H9 (cell line): ENCODE measurements at places on chromosomes 1 and 21. TPM values are rescaled to one million over a fixed set of nuclear protein-coding genes. Genes with fewer than 3 reads are reported as not detected.

ARHGAP30 gene
- total RNA-seq = 0.13 TPM in 2 replicates

LAPTM5 gene
- total RNA-seq = 0.15 and 0.20 TPM in 2 replicates

STYXL2 gene
- total RNA-seq = 0.09 and 0.13 TPM in 2 replicates

TSPEAR gene
- total RNA-seq = 1.2 and 1.3 TPM in 2 replicates

RAB42 gene
- 13.2 and 15.6 TPM in 2 replicates for total RNA-seq

KRTAP13-3 gene
- not detected in 2 replicates for total RNA-seq

AMY1B gene
- total RNA-seq = not detected in 2 replicates

DNA sequence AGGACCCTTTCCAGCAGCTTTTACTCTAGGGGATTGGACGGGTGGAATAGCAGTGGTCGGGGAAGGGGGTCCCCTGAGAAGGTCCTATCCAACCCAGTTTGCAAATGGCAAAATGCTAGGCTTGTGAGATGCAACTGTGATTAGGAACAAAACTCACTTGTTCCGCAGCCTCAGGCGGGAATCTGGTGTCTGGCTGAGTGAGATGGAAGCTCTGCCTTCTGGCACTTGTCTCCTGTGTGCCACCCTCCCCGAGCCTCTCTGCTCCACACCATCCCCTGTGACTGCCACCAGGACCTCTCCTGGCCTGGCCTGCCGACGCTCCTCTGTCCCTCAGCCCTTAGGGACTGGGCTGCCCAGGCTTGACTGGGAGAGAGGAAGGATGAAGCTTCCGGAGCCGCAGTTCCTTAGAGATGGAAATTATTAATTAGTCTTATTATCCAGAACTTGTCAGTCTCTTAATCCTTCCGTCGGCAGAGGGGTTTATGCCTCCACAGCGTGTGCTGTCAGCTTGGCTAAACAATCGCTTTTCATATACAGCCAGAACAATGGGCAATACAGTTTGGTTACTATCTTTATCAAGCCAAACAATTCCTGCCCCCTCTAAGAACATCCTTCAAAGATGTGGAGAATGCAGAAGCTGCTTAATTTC, 292.8 kb upstream of the VAMP3 start:
- no peak for DNase-seq

- no peak for DNase-seq
Measured at GRCh38 chr1:193545171-193545570, 358.8 kb upstream of the B3GALT2 start.

- no peak for DNase-seq
Measured at GRCh38 chr21:35284199-35284598, 235.1 kb upstream of the RUNX1 start.

DNA sequence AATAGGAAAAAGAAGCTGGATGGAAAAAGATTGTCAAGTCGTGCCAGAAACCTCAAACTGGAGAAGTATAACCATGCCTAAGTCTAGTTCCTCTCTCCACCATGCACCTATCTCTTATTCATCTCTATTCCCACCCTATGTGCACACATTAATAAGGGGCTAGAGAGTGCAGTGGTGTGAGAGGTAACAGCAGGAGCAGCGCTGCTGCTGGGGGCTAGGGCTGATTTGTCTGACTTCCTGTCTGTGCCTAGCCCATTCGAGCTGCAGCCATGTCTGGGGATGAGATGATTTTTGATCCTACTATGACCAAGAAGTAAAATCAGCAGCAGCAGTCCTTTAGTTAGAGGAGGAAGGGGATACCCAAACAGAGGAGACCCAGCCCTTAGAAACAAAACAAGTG, 43.0 kb downstream of the TRIM33 start:
- no peak for DNase-seq

- no peak for DNase-seq
Measured at GRCh38 chr21:31552826-31553225, 106.7 kb upstream of the SOD1 start.

GRCh38 chr1:55288245-55288644, 73.1 kb upstream of the USP24 start:
- DNase-seq = no peak

DNA sequence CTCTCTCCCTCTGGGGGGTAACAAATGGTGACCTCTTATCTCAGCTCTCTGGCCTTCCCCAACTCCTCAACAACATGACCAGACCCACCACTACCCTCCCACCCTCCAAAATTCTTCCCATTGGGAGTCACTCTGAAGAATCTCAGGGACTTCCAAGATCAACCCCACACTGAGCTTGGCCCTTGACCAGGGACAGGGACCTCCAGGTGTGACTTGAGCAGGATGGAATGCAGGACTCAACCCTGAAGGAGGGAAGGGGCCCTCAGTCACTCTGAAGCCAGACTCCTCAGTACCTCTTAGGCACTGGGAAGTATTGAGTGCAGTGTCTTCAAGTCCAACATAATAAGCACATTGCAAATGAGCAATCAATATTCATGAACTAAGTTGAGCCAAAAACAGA, 1.9 kb downstream of the CASQ1 start:
- DNase-seq = no peak

DNA sequence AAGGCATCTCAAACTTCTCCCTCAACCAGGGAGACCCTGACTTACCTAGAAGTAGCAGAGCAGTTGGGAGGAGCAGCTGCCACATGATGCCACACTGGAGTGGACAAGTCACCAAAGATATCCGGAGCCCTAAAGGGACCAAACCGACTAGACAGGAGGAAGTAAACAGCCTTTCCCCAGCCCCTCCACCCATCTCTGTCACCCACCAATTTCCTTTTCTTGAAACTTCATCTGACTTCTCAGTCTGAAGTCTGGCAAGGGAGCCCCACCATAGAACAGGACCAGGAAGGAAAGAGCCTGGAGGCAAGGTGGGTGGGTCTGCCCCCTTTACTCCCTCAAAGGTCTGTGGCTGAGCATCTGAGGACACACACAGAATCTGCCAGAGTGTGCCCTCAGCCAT, at the start of gene FCGR3A:
Gene FCGR3A (minus strand): TSS at position 167 of the 400 bp plus-strand sequence. CDS start 82 bp downstream, at position 85.
- no peak for DNase-seq

- DNase-seq = no peak
Measured at GRCh38 chr1:147556643-147557042, 15.3 kb downstream of the BCL9 start.

DNA sequence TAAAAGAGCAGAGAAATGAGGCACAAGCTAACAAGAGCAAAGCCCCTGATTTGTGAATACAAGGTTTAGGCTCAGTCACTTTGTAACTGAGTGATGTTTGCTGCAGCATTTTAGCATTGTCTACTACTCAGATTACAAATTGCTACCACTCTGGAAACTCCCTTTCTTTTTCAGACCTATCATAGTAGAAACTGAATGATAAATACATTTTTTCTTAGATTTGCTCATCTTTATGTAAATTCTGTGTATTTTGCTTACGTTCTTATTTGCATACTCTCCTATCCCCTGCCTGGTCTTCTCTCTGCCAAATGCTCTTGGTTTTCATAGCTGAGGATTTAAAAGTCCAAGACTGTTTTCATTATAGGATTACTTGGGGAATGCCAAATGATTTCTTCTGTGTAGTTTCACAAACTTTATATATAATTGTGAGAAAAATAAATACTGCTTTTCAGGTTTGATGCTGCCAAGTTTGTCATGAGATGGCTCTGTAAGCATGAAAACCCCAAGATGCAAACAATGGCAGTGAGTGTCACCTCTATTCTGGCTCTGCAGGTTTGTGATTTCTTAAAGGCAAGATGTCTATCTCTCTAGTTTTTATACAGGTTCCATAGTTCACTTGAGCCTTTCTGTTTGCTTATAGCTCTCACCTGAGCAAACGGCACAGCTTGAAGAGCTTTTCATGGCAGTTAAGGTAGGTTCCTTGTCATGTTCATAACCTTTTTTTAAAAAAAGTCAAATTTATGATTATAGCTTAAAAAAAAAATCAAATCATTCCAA, 24.7 kb downstream of the ZYG11A start:
- DNase-seq = no peak

GRCh38 chr1:153058154-153058553, 842 bp upstream of the SPRR2A start:
- DNase-seq = no peak

DNA sequence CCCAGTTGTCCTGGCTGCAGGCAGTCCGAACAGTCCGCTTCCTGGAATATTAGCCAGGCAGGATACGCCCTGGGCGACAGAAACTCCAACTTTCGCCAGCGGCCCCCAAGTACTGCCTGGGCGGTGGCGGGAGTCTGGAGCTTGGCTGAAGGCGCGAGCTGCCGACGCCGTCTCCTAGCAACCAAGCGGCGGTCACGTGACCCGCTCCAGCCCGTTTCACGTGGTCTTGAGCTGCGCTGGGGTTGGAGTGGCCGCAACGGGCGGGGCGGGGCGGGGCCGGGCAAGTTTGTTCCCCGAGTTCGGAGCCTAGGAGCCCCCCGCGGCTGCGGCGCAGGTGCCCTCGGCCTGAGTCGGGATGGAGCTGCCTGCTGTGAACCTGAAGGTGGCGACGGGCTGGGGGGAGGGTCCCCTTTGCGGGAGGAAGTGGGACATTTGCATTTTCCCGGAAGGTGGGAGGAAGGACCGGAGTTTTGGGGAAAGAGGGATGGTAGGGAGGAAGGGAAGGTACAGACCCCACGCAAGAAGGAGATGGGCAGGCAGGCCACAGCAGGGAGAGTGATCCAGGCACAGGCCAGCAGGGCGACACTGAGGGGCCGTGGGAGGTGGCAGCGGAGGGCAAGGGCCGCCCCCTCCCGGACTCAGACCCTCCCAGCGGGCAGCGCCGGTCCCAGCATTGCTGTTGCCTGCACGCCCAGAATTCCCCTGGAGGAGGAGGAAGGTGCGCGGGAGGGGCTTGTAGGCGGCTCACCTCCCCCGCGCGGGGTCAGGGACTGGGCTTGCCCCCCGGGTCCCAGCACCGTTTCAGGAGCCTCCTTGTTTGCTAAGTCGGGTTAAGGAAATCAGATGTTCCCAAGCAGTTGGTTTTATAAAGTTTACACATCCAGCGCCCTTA, at the start of gene AGTRAP:
Gene AGTRAP (plus strand): TSS at position 283 of the 892 bp plus-strand sequence. CDS start 73 bp downstream, at position 356.
- peak; percentile 97 for DNase-seq

DNA sequence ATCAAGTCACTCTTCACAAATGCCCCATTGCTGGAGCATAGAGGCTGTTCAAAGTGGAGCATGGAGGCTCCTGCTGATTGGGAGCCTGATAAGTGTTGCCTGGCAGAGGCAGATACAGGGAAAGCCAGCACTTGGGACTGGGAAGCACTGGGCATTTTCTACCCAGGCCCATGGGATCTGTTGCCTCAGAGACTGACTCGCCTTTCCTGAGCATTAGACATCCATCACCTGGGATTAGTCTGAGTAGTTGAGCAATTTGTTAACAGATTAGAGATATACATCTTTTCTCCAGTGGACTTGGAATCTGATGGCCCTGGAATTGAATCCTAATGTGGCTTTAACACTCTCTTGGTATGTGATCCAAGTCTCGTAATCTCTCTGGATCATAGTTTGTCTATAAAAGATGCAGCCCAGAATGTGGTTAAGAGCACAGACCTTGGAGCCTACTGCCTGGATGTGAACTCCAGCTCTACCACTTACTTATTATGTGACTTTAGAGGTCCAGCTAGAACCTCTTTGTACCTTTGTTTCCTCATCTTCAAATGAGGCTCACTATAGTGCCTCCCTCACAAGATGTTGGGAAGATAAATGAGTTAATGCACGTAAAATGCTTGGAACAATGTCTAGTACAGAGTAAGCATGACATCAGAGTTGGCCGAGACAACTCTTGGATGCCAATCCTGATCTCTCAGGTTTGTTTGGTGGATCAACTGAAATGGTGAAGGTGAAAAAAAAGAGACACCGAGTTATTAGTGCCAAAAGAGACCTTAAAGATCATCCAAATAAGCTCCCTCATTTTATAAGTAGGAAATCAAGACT, 38.3 kb upstream of the NRDC start:
- no peak for DNase-seq

DNA sequence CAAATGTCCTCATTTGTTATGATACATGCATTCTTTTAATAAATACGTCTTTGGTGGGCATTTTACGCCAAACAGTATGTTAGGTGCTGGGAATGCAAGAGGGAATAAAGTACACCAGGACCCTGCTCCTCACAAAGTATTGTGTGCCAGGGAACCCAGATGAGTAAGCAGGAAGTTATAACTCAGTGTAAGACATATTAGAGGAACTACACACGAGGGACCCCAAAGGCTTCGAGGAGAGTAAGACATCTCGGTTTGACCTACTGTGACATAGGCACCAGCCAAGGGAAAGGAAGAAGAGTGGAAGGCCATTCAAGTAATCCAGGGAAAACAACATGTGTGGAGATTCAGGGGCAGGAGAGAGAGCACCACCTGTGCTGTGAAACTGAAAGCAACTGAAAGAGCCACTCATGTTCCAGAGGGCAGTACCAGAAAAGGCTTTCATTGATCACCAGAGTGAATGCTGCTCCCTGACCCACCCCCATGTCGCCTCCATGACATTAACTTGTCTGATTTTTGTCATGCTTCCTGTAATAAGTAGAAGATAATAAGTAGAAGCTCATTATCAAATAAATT, 542.5 kb upstream of the PKN2 start:
- DNase-seq = no peak

DNA sequence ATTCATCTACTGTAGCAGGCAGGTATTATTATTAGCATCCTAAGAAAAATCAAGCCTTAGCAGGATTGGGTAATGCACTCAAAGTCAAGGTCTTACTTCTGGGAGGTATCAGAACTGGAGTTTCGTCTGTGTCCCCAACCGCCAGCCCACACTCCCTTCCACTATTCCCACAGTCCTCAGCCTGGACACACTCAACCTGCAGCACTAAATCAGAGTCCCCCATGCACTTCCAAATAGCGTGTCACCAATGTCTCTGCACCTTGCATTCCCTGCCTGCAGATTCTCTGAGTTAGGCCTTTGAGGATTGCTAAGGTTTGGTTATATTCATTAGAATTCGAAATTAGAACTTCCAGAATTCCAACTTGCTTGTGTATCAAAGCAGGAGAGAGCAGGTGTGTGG, 3.9 kb downstream of the LYPD8 start:
- DNase-seq = no peak

DNA sequence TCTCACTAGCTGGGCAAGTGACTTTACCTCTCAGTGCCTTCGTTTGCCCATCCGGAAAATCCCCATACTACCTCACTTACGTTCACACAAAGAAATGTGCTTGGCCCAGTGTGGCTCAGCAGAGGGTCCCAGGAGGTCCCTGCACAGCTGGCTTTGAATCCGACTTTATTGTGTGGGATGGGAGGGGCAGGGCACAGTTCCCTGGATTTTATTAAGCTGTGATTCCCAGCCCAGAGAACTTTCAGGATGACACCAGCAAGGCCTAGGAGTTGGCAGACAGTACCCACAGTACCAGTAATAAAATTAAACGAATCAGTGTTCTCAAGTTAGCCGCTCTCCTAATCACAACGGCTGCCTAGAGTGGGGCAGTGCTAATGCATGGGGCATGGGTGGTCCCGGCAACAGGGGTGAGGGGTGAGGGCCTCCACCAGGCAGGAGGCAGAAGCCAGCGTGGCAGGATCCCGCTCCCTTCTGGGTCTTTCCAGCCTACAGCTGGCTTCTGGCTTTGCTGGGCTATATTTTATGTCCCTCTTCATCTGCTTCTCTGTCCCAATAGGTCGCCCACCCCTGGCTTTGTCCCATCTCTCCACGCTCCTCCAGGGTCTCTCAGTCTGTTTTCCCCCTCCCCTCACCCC, 74.9 kb downstream of the VWA5B1 start:
- no peak for DNase-seq

- DNase-seq = no peak
Measured at GRCh38 chr1:86259390-86259789, 102.8 kb upstream of the COL24A1 start.
